Ovary (tissue), 10 donors: ENCODE measurements at places on chromosomes 6 and 20. TPM values are rescaled to one million over a fixed set of nuclear protein-coding genes. Genes with fewer than 3 reads are reported as not detected.
A peak's percentile ranks its signal among the peaks of the same experiment; 100 is the strongest.

DNA sequence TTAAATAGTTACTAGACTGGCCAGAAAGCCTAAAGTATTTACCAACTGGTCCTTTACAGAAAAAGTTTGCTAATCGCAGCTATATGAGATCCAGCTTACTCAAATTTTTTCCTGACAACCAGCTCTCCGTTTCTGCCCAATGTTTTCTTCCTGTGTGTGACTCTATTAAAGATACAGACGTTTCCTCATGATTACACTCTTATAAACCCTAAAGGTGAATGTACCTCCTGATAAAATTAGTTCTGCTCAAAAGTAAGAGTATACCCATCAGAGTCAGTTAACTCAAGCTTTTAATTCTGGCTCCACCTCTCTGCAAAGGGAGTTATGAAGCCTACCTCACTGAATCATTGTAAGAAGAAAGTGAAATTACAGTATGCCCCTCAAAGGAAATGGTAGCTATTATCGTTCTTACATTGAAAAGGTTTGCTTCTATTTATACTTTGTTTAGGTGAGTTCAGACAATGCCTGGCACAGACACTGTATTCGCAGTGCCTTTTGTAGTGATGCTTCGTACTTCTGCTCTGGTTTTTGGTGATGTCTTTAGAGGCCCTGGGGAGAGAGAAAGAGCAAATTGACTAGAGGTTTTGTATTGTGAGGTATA is 10.2 kb upstream of the MROH8 start:
- no peak for DNase-seq
- H3K27ac ChIP-seq, result no peak overlapping the region
- no peaks in the 10 kb centered on the region for H3K36me3 ChIP-seq
- no peaks in the 10 kb centered on the region for H3K27me3 ChIP-seq
- H3K4me1 ChIP-seq, result peaks cover 1% of the 10 kb centered on the region
- H3K4me3 ChIP-seq, result no peak overlapping the region

DNA sequence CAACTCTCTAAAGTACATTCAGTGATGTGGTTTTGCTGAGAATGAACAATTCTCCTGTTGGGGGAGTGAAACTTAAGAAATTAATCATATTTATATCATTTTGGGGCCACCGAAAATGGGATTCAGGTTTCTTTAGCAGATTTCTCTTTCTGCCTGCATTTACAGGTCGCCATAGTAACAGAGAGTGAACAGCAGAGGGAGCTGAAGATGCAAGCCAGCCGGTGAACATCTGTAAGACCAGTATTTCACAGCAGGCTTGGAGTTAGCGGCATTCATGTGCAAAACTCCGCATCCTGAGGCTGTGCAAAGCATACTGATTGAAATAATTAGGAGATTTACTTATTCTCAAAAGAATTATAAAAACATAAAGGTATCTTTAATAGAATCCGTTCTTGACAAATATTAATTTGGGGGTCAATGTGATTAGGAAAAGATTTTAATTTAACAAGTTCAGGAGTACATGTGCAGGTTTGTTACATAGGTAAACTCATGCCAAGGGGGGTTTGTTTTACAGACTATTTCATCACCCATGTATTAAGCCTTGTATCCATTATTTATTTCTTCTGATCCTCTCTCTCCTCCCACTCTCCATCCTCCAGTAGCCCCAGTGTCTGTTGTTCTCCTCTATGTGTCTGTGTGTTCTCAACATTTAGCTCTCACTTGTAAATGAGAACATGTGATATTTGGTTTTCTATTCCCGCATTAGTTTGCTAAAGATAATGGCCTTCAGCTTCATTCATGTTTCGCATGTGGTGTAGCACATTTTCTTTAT is 17.8 kb upstream of the HSF2 start:
- H3K27me3 ChIP-seq, result no peaks in the 10 kb centered on the region
- no peaks in the 10 kb centered on the region for H3K4me1 ChIP-seq
- DNase-seq, result peak; percentile 27
- no peaks in the 10 kb centered on the region for H3K36me3 ChIP-seq

- no peaks in the 10 kb centered on the region for H3K36me3 ChIP-seq
- no peaks in the 10 kb centered on the region for H3K27me3 ChIP-seq
- no peak overlapping the region for H3K27ac ChIP-seq
- DNase-seq, result no peak
Observed at GRCh38 chr6:140774080-140774505, 1358.6 kb upstream of the GJE1 start.

- H3K27ac ChIP-seq, result no peak overlapping the region
- no peak for DNase-seq
- H3K4me1 ChIP-seq, result no peaks in the 10 kb centered on the region
- H3K4me3 ChIP-seq, result no peak overlapping the region
Observed at GRCh38 chr6:53474010-53474409, 70.9 kb downstream of the GCLC start.

GRCh38 chr20:19098806-19099578 is 113.5 kb upstream of the SLC24A3 start:
- no peak for DNase-seq
- no peak overlapping the region for H3K4me3 ChIP-seq
- H3K36me3 ChIP-seq, result no peaks in the 10 kb centered on the region
- H3K27ac ChIP-seq, result no peak overlapping the region
- no peaks in the 10 kb centered on the region for H3K4me1 ChIP-seq

DNA sequence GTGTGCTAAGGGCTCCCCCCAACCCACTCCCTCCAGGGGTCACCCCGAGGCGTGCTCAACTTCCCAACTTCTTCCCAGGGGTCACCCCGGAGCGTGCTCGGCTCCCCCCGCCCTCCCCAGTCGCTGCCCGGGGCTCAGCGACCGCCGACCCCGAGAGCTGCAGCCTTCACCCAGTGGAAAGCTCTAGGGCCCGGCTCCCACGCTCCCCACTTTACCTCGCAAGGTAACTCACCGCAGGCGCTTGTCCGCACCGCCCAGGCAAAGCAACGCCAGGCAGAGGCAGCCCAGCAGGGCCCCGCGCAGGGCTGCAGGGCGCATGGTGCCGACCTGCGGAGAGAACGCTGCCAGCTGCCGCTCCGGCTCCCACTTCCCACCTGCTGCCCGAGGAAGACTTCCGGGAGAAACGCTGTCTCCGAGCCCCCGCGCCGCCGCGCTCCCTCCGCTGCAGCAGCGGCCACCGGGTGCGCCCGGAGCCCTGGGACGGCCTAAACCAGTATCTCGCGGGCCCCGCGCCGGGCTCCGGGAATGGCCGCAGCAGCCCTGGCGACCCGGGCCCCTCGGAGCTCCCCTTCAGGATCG is 396 bp downstream of the RNASET2 start:
- no peak overlapping the region for H3K27ac ChIP-seq
- H3K4me1 ChIP-seq, result peaks cover 3% of the 10 kb centered on the region
- no peak for DNase-seq
- H3K27me3 ChIP-seq, result no peaks in the 10 kb centered on the region
- no peaks in the 10 kb centered on the region for H3K36me3 ChIP-seq

GRCh38 chr6:11419763-11420453 is 117.6 kb upstream of the TMEM170B start:
- no peaks in the 10 kb centered on the region for H3K4me1 ChIP-seq
- DNase-seq, result no peak
- H3K27ac ChIP-seq, result no peak overlapping the region
- H3K27me3 ChIP-seq, result no peaks in the 10 kb centered on the region

DNA sequence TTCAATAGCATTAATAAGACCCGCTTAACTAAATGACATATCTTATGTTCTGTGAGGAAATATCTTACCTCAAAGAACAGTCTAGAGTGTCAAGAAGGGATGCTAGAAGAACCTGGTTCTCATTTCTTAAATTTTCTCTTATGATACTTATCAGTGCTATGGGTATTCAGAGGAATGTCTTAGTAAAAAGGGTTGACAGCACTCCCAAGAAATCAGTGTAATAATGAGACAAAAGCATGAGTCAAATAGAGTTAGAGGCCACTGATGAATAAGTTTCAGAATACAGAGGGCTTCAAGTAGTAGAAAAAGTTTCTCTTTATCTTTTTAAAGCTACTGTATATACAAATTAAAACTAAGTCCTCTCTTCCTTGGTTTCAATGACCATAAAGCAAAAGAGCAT is 242.8 kb downstream of the GJA1 start:
- H3K27ac ChIP-seq, result no peak overlapping the region
- H3K4me1 ChIP-seq, result no peaks in the 10 kb centered on the region
- no peaks in the 10 kb centered on the region for H3K36me3 ChIP-seq
- no peak overlapping the region for H3K4me3 ChIP-seq

- H3K4me3 ChIP-seq, result no peak overlapping the region
- no peaks in the 10 kb centered on the region for H3K27me3 ChIP-seq
- no peaks in the 10 kb centered on the region for H3K36me3 ChIP-seq
- no peak overlapping the region for H3K27ac ChIP-seq
- H3K4me1 ChIP-seq, result no peaks in the 10 kb centered on the region
- no peak for DNase-seq
Observed at GRCh38 chr6:60952500-60952899, 1333.5 kb downstream of the KHDRBS2 start.

GRCh38 chr20:34532320-34532719 is 16.1 kb downstream of the DYNLRB1 start:
- H3K27ac ChIP-seq, result no peak overlapping the region
- no peaks in the 10 kb centered on the region for H3K36me3 ChIP-seq
- no peak overlapping the region for H3K4me3 ChIP-seq
- H3K27me3 ChIP-seq, result no peaks in the 10 kb centered on the region
- DNase-seq, result no peak

DNA sequence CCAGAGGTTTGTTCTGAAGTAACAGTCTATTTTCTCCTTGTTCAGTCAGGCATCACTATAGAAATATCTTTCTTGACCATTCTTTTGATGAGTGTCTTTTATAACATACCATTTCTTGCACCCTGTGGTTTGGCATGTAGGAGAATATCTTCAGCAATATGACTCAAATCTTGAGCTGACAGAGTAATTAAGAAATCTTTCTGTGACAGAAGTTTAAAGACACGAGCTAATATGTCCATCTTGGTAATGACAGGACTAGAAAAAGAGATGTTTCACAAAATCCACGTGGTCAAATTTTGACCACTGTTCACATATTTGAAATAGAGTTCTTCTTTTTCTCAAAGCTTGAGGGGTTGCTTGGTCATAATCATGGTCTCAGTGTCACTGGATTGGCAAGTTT is 149.9 kb downstream of the MYB start:
- no peak for DNase-seq
- no peak overlapping the region for H3K4me3 ChIP-seq
- no peaks in the 10 kb centered on the region for H3K27me3 ChIP-seq
- H3K4me1 ChIP-seq, result no peaks in the 10 kb centered on the region
- H3K27ac ChIP-seq, result no peak overlapping the region
- no peaks in the 10 kb centered on the region for H3K36me3 ChIP-seq

DNA sequence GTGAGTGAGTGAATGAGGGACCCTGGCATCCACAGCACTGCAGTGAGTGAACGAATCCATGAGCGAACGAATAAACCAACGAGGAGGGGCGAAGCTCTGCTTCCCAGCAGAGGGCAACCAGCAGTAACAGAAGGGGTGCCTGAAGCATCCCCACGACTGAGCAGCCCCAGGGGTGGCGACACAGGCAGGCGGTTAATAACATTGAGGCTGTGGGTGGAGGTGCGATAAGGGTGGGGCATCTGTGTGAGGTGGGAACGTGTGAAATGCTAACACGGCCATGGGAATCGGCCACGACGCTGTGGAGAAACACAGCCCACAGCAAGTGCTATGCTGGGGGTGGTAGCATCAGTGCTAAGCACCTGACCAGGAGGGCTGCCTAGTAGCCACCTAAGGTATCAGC is 75.9 kb downstream of the TAF4 start:
- peaks cover 2% of the 10 kb centered on the region for H3K4me1 ChIP-seq
- no peaks in the 10 kb centered on the region for H3K27me3 ChIP-seq
- H3K4me3 ChIP-seq, result no peak overlapping the region

DNA sequence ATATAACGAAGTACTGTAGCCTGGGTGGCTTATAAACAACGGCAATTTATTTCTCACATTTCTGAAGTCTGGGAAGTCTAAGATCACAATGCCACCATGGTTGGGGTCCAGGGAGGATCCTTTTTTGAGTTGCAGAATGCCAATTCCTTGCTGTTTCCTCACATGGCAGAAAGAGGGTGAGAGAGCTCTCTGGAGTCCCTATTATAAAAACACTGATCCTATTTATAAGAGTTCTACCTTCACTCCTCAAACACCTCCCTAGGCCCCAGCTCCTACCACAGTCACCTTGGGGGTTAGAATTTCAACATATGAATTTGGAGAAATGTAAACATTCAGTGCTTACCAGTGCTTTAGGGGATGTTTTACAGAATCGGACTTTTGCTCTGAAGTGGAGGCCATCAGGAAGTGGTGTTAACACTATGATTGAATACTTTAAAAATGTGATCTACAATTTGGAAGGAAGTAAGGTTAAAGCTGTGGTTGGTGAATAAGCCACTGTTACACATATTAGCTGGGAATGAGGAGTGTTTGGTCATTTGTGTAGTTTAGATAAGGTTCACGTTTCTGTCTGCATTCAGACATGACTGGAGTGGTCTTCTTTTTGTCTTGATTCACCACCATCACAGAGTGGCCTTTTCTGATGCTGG is 79.9 kb upstream of the SPTLC3 start:
- no peak overlapping the region for H3K4me3 ChIP-seq
- H3K27ac ChIP-seq, result no peak overlapping the region
- no peaks in the 10 kb centered on the region for H3K36me3 ChIP-seq
- H3K4me1 ChIP-seq, result no peaks in the 10 kb centered on the region

DNA sequence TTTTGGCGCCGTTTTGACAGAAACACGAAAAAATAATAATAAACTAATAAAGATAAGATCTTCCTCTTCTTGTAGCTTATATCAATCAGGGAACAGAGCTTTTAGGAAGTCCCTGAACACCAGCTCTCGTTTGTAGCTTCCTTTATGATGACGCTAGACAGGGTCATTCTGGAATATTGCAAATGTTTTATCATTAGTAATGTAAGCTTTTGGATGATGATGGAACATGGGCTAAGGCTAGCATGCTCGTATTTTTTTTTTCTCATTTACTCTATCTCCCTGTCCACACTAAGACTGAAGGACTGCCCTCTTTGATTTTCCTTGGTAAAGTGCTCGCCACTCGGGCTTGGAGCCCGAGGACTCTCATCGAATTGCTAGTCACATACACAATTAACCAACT is 22.1 kb upstream of the POM121L2 start:
- no peak for DNase-seq
- no peak overlapping the region for H3K27ac ChIP-seq
- H3K36me3 ChIP-seq, result no peaks in the 10 kb centered on the region
- H3K4me1 ChIP-seq, result no peaks in the 10 kb centered on the region
- H3K4me3 ChIP-seq, result no peak overlapping the region

GRCh38 chr6:3125815-3126214 is 7.3 kb downstream of the BPHL start:
- H3K27ac ChIP-seq, result no peak overlapping the region
- no peaks in the 10 kb centered on the region for H3K4me1 ChIP-seq
- H3K27me3 ChIP-seq, result no peaks in the 10 kb centered on the region
- no peaks in the 10 kb centered on the region for H3K36me3 ChIP-seq
- H3K4me3 ChIP-seq, result no peak overlapping the region
- DNase-seq, result no peak

- H3K36me3 ChIP-seq, result no peaks in the 10 kb centered on the region
- H3K4me3 ChIP-seq, result no peak overlapping the region
- DNase-seq, result no peak
- H3K27me3 ChIP-seq, result no peaks in the 10 kb centered on the region
Observed at GRCh38 chr20:45798935-45799642, 7.3 kb downstream of the DNTTIP1 start.

- H3K4me3 ChIP-seq, result no peak overlapping the region
- no peak overlapping the region for H3K27ac ChIP-seq
- peaks cover 6% of the 10 kb centered on the region for H3K4me1 ChIP-seq
- H3K36me3 ChIP-seq, result no peaks in the 10 kb centered on the region
Observed at GRCh38 chr20:35598899-35599775, 16.5 kb upstream of the SPAG4 start.

Gene BYSL
- total RNA-seq, result 29.2 TPM

Gene TUBB1
- total RNA-seq, result 0.12 TPM

Gene LTA
- not detected for total RNA-seq

Gene GJA10
- total RNA-seq, result not detected

Gene TPX2
- 0.92 TPM for total RNA-seq

Gene FAM217B
- 9.4 TPM for total RNA-seq

Gene EYA2
- total RNA-seq, result 3.2 TPM

Gene TTK
- 0.10 TPM for total RNA-seq

Gene CFB
- total RNA-seq, result 11.3 TPM

Gene TDP2
- total RNA-seq, result 26.7 TPM

Gene TAAR5
- not detected for total RNA-seq

Gene DZANK1
- total RNA-seq, result 3.3 TPM

Gene BFSP1
- 1.1 TPM for total RNA-seq
